Non-pigmented ciliary epithelial cell (primary cell): ENCODE measurements at places on chromosomes 5 and 9.
A peak's percentile ranks its signal among the peaks of the same experiment; 100 is the strongest.

DNA sequence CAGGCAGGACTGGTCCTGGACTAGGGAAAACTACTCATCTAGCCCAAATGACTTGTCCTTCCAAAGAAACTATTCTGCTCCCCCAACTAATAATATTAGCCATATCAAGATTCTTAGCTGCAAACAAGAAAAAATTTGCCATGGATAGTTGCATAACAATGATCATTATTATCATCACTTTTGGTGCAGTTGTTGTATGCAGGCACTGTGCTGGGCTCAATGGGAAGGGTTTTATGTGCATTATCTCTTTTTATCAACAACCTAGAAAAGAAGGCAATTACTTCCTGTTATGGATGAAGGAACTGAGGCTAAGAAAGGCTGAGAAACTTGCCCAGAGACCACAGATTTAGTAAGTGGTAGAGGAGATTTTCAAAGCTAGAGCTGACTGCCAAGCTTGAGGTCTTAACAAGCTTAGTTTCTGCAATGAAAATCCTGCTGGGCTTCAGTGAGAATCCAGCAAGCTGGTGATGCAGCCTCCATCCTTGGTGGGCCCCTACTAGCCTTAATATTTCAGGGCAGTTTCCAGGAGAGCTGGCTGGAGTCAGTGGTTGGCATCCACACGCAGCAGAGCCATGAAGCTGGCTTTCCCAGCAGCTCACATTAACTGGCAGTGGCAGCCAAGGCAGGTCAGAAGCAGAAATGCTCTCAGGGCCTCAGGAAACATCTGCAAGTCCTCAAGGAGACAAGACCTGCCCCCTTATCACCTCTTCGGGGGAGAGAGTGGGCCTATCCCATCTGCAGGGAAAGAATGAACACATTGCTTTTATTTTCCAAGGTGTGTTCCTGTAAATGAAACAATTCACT is 20.5 kb upstream of the MEGF9 start:
- DNase-seq, result no peak

DNA sequence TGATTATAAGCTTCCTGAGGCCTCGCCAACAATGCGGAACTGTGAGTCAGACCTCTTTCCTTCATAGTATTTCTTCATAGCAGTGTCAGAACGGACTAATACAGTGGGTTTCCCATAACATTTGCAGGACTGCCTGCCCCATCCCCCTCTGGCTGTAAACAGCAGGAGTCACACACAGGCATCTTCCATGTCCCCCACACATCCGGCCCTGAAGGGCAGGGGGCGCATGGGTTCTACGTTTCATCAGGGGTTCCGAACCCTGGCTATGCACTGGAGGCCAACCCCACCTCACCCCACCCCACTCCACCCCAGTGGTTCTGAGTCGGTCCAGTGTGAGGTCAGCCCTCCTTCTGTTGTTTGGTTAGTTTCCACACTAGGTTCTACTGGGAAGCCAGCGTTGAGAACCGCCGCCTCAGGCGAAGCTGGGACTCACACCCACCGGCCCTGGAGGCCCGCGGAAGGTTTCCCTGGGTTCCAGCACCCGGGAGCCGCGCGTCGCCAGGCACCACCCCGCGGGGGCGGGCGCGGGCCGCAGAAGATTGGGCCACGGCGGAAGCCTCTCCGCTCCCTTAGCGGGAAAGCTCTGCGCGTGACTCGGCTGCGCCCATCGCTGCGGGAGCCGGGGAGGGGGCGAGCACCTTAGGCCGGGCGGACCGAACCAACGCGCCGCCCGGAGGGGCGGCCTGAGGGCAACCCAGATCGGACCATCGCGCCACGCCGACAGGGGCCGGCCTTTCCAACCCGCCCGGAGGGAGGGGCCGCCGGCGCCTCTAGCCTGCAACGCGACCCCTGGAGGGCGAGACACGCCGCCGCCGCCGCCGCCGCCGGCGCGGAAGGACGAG is at the start of gene RUSC2:
RUSC2 (plus strand) TSS at position 799 of the 842 bp plus-strand sequence. CDS start 56,411 bp downstream, outside the sequence.
- DNase-seq, result no peak

DNA sequence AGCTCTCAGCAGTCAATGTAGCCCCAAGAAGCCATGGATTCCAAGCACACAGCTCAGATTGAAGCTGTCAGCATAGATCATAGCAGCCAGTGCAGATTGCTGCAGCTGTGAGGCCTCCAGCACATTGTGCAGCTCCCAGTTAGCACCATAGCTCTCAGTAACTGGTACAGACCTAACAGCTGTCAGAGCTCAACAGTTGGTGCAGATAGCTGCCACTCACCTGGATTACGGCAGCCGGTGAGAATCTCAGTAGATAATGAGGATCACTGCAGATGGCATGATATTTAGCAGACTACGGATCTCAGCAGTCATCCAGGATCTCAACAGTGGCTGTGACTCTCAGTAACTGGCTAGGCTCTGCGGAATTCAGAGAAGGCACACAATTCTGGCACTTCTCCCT is 500.4 kb downstream of the TUSC1 start:
- DNase-seq, result no peak

GRCh38 chr5:94782383-94782782 is 163.9 kb downstream of the SLF1 start:
- DNase-seq, result no peak

DNA sequence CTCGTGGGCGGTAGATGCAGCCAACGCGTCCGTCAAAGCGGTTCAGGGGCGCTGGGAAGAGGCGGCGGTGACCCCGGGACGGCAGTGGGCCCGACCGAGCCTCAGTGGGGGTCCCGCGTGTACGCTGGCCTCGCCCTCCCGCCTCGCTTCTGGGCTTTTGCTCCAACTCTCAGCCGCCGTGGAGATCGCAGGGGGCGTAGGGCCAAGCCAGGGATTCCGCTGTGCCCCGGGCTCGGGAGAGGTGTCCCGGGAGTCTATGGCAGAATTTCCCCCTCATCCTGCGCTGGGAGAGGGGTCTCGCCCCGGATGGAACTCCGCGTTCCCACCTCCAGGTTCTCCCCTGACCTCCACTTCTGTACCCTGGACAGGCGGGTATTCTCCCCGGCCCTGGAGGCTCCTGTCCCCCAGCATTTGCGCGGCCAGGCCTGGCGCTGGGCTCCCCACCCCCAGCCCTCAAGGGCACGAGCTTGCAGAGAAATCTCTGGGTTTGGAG is 131.9 kb downstream of the MRPL36 start:
- no peak for DNase-seq

- no peak for DNase-seq
These were observed 57.6 kb downstream of the SLC46A2 start for GRCh38 chr9:112833081-112833480.

DNA sequence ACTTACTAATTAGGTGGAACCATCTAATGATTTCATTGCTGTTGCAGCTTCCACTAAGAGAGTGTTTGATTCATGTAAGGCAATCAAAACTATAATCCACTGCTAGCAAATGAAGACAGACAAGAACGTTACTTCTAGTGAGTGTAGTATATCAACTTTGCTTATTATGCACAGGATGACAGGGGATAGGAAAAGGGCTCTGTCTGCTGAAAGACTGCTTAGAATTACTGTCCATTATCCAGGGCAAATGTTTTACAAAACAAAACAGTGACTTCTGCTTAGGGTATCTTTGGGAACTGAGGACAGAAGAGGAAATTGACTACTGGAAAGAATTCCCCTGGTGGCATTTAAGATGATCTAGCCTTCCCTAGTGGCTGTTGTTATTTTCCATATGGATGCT is 40.2 kb downstream of the PLPPR1 start:
- DNase-seq, result no peak

DNA sequence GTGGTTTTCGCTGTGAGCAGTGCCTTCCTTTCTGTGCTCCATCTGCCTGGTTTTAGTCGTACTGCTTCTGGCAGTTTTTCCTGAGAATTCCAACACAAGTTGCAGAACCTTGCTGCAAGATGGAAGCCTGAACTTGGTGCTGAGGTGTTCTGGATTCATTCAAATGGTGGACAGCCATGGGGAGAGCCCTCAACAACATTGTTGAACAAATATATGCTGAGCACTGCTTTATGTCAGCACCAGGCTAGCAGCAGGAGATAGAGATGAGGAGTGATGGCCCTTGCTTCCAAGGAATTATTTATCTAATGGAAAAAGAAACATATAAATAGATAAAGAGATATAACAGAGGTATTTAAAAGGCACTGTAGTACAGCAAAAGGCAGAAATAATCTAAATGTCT is 7.3 kb upstream of the RPS6 start:
- DNase-seq, result no peak

- no peak for DNase-seq
These were observed 43.5 kb upstream of the PJA2 start for GRCh38 chr5:109453251-109453650.

DNA sequence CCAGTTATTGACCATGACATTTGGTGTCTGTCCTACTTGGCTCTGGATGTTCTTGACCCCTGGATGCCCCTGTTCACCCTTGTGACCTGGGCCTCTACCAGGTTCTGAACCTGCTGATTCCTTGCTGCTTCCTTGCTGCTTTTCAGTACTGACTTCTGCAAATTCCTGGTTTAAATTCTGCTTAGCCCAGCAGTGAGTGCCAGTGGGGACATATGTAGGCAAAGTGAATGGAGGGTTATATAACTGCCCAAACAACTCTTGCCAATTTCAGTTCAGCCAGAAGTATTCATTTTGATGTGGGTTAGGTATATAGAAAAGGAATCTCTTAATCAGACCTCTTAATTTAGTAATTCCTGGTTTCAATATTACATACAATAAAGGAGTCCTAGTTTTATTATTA is 220.6 kb downstream of the TAF11L14 start:
- no peak for DNase-seq

GRCh38 chr5:72154076-72154756 is 46.9 kb downstream of the MAP1B start:
- no peak for DNase-seq

- DNase-seq, result peak; percentile 65
These were observed 243.0 kb downstream of the ZSWIM6 start for GRCh38 chr5:61575103-61575502.

DNA sequence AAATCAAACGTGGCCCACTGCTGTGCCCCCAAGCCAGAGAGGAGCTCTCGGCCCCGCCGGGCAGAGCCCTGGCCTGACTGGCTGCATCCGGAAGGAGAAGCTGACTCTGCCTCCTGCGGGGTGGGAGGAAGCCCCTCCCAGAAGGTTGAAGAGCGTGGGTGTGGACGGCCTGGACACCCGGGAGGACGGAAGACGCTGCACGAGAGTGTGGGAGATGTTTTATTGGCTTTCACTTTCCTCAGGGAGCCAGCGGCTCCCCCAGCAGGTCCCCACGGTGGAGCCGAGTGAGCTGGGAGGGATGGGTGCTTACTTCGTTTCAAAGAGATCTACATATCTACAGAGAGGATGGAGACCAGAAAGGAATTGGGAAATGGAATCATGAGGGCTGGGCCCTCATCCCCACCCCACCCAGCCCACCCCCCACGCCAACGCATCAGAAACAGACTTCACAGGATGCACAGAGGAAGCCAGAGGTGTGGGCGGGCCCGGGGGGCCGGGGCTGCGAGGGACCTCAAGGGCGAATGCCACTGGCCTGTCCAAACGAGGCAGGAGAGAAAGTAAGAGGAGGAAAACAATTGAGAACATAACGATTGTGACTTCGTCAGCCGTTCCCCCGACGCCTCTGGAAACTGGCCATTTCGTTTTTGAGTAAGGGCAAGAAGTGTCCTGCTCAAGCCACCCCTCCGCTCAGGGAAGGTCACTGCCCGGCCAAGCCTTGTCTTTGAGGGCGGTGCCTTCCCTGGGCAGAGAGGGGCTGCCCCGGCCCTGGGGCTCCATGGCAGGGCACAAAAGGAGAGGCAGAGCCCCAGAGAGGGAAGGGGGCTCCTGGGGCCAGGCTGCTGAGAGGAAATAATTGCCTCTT is 32.1 kb downstream of the FAM163B start:
- DNase-seq, result no peak

DNA sequence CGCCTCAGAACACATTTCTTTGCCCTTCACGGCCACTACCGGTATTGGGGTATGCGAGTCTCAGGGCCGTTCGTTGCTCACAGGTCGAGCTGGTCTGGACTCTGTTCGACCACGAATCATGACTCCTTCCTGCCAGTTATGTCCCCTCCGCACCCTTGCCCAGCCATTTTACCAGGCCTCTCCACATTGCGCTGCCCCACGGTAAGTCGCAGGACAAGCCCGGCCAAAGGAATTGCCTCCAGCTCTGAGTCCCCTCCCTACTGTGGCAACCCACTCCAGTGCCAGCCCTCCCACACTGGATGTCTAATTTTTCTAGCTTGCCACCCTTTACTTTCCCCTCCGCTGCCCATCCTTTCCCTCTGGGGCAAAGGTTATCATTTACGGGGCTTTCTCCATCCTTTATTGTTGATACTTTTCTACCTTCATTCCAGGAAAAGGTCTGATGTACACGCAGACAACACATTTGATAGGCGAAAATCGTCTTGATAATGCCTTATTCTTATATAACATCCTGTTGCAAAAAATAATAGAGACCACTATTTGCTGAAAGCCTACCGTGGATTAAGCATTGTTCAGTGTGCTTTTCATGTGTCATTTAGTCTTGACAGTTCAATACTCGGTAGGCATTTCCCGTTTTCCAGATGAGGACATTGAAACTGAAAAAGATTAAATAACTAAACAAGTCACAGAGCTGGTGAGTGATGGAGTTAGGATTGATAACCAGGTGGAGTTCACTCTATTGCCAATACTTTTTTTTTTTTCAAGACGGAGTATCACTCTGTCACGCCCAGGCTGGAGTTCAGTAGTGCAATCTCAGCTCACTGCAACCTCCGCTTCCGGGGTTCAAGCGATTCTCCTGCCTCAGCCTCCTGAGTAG is 958 bp upstream of the HSPA5 start:
- DNase-seq, result no peak

- DNase-seq, result peak; percentile 14
These were observed 63.1 kb downstream of the TMOD1 start for GRCh38 chr9:97564291-97565175.

DNA sequence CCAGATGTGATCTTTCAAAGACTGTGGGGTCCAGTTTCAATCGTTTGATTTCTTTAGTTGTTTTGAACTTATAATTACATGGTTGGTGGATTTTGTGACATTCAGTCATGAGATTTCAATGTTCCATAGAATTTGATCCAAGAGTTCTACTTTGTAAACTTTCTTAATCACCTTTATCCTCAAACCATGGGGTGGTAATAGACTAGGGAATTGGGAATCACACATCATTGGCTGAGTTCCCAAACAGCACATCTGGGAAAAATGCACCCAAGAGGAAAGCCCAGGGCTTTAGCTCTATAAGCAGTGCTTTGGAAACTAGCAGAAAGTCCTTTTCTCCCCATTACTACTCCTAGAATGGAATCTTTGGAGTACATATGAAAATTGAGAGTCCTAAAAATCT is 177.6 kb downstream of the NNT start:
- DNase-seq, result no peak

DNA sequence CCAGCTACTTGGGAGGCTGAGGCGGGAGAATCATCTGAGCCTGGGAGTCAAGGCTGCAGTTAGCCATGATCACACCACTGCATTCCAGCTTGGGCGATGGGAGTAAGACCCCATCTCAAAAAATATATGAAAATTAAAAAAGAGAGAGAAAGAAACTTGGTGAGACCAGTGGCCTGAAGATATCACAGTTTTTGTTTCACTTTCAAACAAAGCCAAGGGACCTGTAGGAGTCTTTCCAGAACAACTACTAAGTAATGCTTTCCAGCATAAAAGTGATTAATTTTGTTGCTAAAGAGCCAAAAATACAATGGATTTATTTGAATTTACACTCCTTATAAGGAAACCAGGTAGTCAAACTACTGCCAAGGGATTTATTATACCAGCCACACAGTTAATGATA is 23.5 kb downstream of the GKAP1 start:
- no peak for DNase-seq
